ENCODE measurements at places on chromosomes 7 and 10.

DNA sequence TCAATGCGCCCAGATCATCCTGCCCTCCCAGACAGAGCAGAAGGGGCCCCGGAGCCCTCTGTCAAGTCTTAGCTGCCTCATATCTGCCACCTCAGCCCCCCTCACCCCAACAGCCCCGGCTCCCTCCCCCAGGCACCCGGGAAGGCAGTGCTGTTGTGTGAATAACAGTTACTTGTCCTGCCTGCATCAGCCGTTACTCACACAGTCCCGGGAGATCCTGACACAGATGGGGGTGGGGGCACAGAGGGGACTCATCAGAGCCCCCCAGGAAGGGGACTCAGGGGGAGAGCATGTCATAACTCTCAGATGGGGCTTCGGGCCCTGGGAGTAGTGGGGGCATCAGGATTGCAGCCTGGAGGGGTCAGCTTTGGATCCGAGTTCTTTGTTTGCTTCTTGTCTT, 12.4 kb upstream of the SERPINE1 start:
- DNase-seq = no peak

GRCh38 chr7:24962418-24962962, 17.5 kb downstream of the OSBPL3 start:
- no peak for DNase-seq

GRCh38 chr7:92586403-92586802, 3.8 kb downstream of the FAM133B start:
- DNase-seq = no peak

- DNase-seq = no peak
Measured at GRCh38 chr10:17547060-17547459, 70.1 kb downstream of the HACD1 start.

DNA sequence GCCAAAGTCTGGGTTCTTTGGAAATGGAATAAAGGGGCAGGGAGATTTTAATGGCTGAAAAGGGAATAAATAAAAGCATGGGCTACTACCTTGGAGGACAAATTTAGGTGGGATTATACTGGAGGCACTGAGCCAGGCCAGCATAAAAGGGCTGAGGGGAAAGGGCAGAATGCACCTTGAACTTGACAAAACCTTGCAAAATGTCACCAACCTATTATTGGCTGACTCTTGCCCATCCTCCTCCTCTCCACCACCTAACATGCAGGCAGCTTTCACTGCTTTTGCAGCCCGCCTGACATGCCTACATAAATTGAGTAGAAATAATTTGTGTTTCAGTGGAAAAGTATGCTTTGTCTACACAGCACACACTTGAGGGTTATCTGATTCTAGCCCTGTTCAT, 65.3 kb upstream of the ABLIM1 start:
- DNase-seq = no peak

DNA sequence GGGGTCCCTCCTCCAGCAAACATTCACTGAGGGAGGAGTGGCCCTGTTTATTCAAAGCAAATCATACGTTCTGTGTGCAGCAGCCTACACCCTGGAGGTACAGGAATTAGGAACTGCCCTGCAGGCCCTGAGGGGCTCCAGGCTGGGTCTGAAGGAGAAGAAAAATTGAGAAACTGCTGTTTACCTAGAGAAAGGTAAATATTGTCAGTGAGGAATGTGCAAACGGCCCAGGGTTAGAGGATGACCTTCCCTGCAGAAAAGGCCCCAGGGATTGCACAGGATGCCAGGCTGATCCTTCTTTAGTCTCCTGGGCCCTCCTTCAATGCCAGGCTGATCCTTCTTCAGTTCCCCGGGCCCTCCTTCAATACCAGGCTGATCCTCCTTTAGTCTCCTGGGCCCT, 5.7 kb downstream of the CALML5 start:
- no peak for DNase-seq

DNA sequence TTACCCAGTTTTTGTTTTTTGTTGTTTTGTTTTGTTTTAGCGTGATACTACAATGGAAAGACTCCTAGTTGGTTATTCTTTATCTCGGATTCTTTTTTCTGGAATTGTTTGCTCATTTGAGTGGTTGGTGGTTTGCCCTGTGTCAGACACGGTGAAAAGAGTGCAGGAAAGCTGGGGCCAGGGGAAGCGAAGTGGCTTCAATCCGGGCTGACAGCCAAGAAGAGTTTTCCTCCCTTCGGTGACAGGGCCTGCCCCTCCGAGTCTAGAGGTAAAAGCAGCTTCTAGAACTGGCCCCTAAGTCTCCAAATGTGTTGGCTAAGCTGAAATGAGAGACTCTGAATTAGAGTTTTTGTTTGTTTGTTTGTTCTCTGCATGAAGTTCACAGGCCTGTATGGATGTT, 5.7 kb upstream of the AP5Z1 start:
- no peak for DNase-seq

GRCh38 chr10:133375357-133376115, 2.4 kb upstream of the ECHS1 start:
- no peak for DNase-seq

- no peak for DNase-seq
Measured at GRCh38 chr7:132463922-132464321, 112.3 kb downstream of the PLXNA4 start.

DNA sequence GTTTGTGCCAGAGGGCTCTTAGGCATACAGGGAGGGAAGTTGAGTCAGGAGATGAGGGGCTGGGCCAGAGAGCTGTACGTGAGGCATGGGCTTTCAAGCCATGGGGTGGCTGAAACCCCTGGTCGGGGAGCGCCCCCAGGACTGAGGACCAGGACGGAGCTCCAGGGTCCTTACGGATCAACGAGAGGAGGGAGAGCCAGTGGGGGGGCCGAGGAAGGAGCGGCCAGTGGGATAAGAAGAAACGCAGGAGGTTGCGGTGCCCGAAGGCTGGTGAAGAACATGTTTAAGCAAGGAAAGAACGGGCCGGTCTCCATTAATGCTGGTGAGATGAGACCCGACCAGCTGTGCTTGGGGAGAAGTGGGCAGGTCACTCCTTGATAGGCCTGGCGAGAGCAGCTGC, 43.6 kb upstream of the BHLHA15 start:
- DNase-seq = no peak

GRCh38 chr10:118698421-118698820, 56.3 kb downstream of the CACUL1 start:
- DNase-seq = peak; percentile 74

GRCh38 chr10:21519397-21519933, 6.0 kb downstream of the SKIDA1 start:
- no peak for DNase-seq
